ENCODE measurements at places on chromosomes 7 and 10. TPM values are rescaled to one million over a fixed set of nuclear protein-coding genes. Genes with fewer than 3 reads are reported as not detected.

GRCh38 chr10:119346095-119346832 lies 138.9 kb downstream of the GRK5 start:
- DNase-seq = no peak

Gene KCNIP2
- 6.5 TPM for polyA plus RNA-seq

GRCh38 chr10:89032141-89032891 lies 41.7 kb downstream of the FAS start:
- no peak for DNase-seq

DNA sequence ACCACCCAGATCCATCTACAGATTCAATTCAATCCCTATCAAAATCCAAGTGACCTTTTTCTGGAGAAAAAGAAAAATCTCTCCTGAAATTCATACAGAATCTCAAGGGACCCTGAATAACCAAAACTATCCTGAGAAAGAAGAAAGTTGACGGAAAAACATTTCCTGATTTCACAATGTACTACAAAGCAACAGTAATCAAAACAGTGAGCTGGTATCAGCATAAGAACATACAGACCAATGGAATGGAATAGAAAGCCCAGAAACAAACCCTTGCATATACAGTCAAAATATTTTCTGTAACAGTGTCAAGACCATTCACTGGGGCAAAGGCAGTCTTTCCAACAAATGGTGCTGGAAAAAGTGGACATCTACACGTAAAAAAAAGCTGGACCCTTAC lies 89.9 kb downstream of the JMJD1C start:
- no peak for DNase-seq

GRCh38 chr7:116218051-116218645 lies 7.8 kb downstream of the TES start:
- no peak for DNase-seq

DNA sequence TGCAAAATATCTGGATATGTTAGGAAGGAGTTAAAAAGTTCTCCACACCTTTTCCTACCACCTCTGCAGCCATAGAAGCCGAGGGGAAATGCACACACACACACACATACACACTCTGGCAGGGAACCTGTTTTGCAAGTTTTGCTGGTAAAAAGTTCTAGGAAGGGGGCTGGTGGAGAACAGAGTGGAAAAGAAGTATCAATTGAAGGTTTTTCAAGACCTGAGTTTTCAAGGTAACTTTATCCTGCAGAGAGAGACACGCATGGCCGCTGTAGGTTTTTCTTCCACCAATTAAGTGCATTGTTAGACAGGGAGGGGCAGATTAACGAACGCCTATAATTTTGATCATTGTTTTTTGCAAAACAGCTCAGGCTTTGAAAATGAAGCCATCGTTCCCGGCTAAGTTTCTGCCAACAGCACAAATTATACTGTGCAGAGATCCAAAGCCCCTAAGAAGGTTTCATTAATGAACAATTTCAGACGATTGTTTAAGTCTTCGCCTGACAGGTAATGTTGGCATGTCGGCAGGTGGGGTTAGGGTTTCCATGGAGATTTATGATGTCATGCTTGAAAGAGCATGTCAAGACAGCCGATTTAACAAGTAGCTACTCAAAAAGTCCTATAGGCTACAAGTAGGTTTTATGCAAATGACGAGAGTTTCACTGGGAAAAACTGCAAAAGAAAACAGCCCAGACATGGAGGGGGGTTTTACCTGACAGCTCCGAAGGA lies 29.7 kb downstream of the KIAA1217 start:
- DNase-seq = peak; percentile 64

DNA sequence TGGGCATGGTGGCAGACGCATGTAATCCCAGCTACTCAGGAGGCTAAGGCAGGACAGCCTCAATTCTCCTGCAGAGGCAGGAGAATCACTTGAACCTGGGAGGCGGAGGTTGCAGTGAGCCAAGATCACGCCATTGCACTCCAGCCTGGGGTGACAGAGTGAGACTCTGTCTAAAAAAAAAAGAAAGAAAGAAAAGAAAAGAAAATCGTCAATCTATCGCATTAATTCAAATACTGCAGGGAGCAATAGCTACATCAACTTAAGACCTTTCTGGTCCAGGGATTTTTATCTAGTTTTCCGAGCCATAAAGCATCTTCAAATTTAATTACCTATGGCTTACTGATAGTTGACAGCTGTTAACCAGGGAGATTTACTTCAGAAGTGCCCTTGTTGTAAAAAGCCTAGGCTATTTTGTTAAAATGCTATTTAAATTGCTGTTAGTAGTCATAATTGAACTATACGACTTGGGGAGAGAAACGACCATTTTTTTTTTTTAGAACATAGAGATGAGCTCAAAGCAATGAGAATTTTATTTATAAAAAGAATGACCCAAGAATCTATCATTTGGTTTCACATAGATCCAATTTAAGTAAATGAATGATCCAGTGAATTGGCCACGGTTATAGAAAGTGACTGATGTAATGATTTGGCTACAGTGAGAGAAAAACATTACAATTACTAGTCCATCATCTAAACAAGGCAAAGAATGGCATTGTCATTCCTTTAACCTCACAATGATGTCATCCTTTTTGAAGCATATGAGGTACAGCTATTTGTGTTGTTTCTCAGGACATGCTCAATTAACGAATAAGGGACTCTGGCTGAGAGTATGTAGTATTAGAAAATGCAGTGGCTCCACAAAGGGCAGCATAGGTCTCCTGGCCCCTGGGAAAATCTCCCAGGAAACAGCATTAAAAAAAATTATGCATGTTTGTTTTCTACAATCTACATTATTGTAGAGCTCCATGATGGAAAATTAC lies 85.3 kb downstream of the SEMA3C start:
- DNase-seq = no peak

Gene RARRES2
- 46.9 TPM for polyA plus RNA-seq

GRCh38 chr10:47024399-47025252 lies 113.4 kb downstream of the PTPN20 start:
- no peak for DNase-seq

Gene C10orf90
- polyA plus RNA-seq = 0.63 TPM

Gene GIMAP8
- 8.8 TPM for polyA plus RNA-seq

GRCh38 chr10:78539247-78539766 lies 505.6 kb downstream of the RPS24 start:
- no peak for DNase-seq

- no peak for DNase-seq
Measured at GRCh38 chr7:25951414-25952260, 200.4 kb upstream of the NFE2L3 start.

- no peak for DNase-seq
Measured at GRCh38 chr7:41698114-41698513, 4.8 kb downstream of the INHBA start.

- no peak for DNase-seq
Measured at GRCh38 chr10:94205396-94205831, 157.3 kb downstream of the NOC3L start.

DNA sequence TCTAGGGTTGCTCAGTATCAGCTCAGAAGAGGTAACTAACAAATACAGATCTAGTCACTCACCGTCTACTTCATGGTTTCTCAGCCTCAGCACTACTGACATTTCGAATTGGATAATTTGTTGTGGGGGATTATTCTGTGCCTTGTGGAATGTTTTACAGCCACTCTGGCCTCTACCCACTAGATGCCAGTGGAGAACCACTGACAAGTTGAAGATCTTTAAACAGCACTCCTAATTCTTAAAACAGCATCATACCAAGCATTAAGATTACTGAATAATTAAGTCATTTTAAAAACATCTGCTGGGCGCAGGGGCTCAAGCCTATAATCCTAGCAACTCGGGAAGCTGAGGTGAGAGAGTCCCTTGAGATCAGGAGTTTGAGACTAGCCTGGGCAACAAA lies 82.6 kb downstream of the UPF2 start:
- DNase-seq = no peak

GRCh38 chr7:122260336-122260735 lies 44.2 kb downstream of the FEZF1 start:
- no peak for DNase-seq

- no peak for DNase-seq
Measured at GRCh38 chr10:33626798-33627466, 292.5 kb upstream of the NRP1 start.

- DNase-seq = no peak
Measured at GRCh38 chr7:584122-584465, 64.4 kb upstream of the PDGFA start.

DNA sequence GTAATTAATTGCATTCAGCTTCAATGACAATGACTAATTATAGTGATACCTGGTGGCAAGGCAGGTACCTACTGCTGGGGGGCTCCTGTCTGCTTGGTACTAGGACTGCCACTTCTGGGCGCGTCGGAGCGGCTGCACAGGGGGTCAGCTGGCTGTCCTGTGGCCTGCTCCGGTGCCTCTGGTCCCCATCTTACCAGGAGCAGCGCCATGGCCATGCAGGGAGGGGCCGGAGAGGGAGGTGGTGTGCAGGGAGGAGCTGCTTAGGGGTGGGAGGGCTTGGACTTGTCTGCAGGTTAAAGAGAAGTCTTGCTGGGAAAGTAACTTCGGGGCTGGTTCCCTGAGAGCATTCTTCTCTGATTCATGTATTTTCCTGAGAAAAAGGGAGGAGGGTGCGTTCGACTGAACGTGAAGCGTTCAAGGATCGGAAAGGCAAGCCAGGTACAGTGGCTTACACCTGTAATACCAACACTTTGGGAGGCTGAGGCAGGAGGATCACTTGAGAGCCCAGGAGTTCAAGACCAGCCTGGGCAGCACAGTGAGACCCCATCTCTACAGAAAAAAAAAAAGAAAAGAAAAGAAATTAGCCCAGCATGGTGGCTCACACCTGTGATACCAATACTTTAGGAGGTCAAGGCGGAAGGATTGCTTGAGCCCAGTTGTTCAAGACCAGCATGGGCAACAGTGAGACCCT lies 15.4 kb downstream of the CUX1 start:
- no peak for DNase-seq

Gene CALN1
- polyA plus RNA-seq = 2.1 TPM

DNA sequence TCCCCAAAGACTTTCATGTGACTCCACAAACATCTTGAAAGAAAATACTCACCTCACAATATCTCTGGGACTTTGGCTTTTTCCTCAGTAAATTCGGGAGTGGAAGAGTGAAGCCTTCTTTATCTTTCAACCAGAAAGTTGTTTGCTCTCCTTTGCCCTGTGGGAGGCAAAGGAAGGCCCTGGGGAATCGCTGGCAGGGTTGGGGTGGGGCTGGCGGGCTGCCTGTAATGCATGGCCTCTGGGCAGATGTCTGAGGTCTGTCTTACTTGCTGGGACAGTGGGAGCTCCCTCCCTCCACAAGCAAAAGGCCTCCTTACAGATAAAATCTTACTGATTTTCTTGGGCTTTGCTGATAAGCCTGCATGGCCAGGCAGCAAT lies 24.9 kb downstream of the TECTB start:
- DNase-seq = no peak

DNA sequence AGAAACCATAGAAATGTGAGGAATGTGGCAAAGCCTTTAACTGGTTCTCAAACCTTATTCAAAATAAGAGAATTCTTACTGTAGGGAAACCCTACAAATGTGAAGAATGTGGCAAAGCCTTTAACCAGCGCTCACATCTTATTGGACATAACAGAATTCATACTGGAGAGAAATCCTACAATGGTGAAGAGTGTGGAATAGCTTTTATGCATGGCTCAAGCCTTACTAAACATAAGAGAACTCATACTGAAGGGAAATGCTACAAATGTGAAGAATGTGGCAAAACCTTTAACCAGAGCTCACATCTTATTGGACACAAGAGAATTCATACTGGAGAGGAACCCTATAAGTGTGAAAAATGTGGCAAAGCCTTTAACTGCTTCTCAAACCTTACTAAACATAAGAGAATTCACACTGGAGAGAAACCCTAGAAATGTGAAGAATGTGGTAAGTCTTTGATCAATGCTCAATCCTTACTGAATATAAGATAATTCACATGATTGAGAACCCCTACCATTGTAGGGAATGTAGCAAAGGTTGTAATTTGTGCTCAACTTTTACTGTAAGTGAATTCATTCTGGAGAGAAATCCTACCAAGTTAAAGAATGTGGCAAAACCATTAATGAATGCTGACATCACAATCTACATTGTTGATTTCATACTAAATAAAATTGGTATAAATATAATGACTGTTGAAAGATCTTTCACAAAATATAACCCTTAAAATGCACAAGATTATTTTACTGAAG lies 142.5 kb upstream of the ZNF479 start:
- DNase-seq = no peak

Gene SLC16A9
- polyA plus RNA-seq = 34.8 TPM

- no peak for DNase-seq
Measured at GRCh38 chr7:117322741-117323304, at the start of gene WNT2. Gene WNT2 (minus strand): TSS chr7:117323058. CDS start chr7:117322989, 69 bp downstream.

DNA sequence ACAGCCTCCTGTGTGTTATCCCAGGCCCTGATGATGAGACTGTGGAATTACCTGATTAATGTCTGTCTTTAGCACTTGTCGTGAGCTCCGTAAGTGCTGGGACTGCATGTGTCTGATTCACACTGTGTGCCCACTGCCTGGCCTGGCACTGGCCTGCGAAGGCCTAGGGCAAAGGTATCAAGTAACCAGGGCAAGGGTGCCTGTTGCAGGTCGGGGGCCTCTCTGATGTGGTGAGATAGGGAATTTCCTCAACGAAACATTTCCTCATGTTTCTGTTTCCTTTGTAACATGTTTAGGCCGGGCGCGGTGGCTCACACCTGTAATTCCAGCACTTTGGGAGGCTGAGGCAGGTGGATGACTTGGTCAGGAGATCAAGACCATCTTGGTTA lies 50.4 kb downstream of the LHPP start:
- no peak for DNase-seq

GRCh38 chr7:143003393-143004051 lies 23.4 kb downstream of the OR9A2 start:
- peak; percentile 8 for DNase-seq

GRCh38 chr10:29751240-29751639 lies 116.5 kb upstream of the SVIL start:
- DNase-seq = no peak

DNA sequence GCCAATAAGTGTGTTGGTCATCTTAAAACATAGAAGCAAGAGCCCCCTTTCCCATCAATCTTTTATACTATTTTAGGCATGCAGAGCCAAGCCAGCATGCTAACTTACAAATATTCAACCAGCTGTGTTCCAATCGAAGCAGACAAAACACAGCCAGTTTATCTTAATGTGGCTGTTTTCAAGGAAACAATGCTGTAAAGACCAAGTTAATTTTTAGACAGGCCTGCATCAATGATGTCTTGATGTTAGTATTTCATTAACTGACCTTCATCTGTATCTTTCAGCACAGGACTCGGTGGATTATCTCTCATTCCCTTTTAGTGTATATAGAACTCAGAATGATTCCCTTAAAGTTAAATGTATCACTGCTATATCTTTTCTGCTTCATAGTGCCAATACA lies 262.0 kb upstream of the ZWINT start:
- no peak for DNase-seq

DNA sequence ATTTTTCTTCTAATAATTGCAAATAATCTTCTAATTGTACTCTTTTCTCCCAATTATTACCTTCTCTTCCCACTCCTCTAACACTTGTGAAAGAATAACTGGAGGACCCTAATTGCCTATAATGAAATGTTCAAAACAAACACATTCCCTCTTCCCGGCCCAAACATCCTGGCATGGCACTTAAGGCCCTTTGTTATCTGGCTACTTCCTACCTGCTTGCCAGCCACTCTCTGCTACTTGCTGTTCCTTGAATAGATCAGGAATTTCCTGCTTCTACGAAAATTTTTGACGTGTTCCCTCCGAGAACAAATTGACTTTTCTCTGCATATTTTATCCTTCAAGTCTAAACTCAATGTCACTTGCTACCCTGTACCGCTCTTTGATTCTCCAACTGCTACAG lies 56.1 kb upstream of the NOBOX start:
- DNase-seq = no peak
